ENCODE measurements at places on chromosomes 13 and 19. TPM values are rescaled to one million over a fixed set of nuclear protein-coding genes. Genes with fewer than 3 reads are reported as not detected.

GRCh38 chr13:111866731-111867245 is 200.2 kb upstream of the SOX1 start:
- DNase-seq = no peak

DNA sequence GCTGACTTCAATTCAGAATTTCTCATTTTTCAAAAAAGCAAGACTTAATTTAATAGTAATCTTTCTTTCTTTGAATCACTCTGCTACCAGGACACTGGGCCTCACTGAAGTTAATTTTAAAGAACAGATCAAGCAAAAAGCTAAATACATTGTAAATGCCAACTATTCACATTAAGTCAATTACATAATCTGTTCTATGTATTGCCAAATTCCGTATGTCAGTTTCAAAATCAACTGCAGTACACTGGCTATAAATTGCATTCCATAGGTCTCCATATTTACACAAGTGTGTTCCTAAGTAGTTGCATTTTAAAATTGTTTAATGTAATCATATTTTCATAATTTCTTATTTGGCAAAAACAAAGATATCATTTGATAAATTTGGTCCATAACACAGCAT is 10.1 kb downstream of the FOXO1 start:
- peak; percentile 53 for DNase-seq

DNA sequence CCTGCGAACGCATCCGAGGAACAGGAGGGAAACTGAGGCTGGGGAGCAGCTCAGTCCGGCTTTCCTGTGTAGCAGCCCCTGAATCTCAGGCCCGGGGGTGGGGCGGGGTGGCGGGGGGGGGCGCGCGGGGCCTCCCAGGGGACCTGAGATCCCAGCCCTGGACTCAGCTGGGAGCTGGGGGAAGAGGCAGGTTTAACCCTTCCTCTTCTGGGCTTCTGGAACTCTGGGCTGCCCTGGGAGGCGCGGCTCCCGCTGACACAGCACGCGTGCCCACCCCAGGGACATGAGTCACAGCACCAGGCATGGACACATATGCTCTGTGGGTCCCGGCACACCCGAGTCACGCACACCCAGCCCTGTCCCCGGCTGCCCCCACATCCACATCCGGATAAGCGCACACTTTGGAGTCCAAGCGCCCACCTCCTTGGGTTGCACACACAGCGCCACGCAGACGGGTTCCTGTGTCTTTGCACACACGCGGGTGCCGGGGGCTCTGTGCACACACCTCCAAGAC is 3.5 kb upstream of the CIRBP start:
- peak; percentile 76 for DNase-seq

LHB gene
- not detected for total RNA-seq

Measured in fibroblast of villous mesenchyme (primary cell).